ENCODE measurements at places on chromosomes 1 and 21. TPM values are rescaled to one million over a fixed set of nuclear protein-coding genes. Genes with fewer than 3 reads are reported as not detected.

The TNFSF4 gene
- 11.5 TPM for total RNA-seq

DNA sequence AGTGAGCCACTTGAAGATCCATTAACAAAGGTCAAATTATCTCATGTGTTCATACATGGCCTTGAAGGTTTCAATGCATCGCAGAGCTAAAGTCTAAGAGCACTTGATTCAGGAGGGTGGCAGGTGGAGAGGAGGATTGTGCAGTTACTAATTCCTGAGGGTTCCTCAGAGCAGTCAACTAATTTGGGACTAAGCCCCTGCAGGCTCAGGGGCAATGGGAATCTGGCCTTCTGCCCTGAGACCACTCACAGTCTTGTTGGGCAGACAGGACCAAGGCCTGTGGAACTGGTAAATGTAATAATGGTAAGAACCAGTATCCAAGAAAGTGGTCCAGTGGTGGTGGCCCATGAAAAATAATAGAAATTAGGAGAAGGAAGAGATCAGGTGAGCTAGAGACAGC, 127.4 kb upstream of the HMGB4 start:
- no peak overlapping the region for H3K27ac ChIP-seq
- H3K27me3 ChIP-seq, result no peaks in the 10 kb centered on the region
- no peaks in the 10 kb centered on the region for H3K4me1 ChIP-seq

DNA sequence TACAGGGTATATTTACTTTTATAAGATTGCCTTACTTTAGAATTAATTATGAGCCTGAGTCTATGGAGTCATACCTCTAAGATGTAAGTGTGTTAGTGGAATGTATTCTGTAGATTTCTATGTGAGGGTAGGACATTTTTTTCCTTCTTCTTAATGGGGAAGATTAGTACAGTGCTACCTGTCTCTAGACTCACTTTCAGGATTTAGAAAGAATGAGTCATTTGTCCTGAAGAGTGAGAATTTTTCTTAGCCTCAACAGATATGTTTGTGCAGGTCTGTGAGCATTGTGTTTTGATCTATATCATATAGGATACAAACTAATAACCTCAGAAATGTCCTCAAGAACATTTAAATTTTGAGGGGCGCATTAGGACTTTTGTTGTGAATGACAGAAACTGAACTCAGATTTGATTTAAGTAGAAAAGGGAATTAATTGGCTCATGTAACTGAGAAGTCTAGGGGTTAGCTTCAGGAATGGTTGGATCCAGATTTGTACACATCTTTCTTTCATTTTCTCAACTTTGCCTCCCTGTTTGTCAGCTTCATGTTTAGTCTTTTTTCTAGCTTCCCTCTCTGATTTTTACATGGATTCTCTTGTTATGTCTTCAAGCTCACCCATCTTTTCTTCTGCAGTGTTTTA, 45.3 kb downstream of the TTC3 start:
- no peak overlapping the region for H3K27ac ChIP-seq
- no peaks in the 10 kb centered on the region for H3K27me3 ChIP-seq
- no peak overlapping the region for H3K4me3 ChIP-seq
- no peaks in the 10 kb centered on the region for H3K36me3 ChIP-seq
- H3K4me1 ChIP-seq, result no peaks in the 10 kb centered on the region

- no peak overlapping the region for H3K27ac ChIP-seq
- DNase-seq, result no peak
- H3K4me1 ChIP-seq, result no peaks in the 10 kb centered on the region
- H3K4me3 ChIP-seq, result no peak overlapping the region
Measured at GRCh38 chr1:50305808-50306207, 117.4 kb downstream of the DMRTA2 start.

GRCh38 chr1:188822248-188822647, 1655.4 kb downstream of the BRINP3 start:
- H3K36me3 ChIP-seq, result no peaks in the 10 kb centered on the region
- no peak overlapping the region for H3K4me3 ChIP-seq
- H3K4me1 ChIP-seq, result no peaks in the 10 kb centered on the region
- no peak overlapping the region for H3K27ac ChIP-seq
- no peaks in the 10 kb centered on the region for H3K27me3 ChIP-seq
- DNase-seq, result no peak
